ENCODE measurements at places on chromosomes 6 and 20. TPM values are rescaled to one million over a fixed set of nuclear protein-coding genes. Genes with fewer than 3 reads are reported as not detected.

- DNase-seq = no peak
Observed at GRCh38 chr6:11654876-11655275, 117.3 kb downstream of the TMEM170B start.

GRCh38 chr6:148448369-148449012, 105.9 kb downstream of the SASH1 start:
- DNase-seq = no peak

Gene ABHD16B
- total RNA-seq = not detected

DNA sequence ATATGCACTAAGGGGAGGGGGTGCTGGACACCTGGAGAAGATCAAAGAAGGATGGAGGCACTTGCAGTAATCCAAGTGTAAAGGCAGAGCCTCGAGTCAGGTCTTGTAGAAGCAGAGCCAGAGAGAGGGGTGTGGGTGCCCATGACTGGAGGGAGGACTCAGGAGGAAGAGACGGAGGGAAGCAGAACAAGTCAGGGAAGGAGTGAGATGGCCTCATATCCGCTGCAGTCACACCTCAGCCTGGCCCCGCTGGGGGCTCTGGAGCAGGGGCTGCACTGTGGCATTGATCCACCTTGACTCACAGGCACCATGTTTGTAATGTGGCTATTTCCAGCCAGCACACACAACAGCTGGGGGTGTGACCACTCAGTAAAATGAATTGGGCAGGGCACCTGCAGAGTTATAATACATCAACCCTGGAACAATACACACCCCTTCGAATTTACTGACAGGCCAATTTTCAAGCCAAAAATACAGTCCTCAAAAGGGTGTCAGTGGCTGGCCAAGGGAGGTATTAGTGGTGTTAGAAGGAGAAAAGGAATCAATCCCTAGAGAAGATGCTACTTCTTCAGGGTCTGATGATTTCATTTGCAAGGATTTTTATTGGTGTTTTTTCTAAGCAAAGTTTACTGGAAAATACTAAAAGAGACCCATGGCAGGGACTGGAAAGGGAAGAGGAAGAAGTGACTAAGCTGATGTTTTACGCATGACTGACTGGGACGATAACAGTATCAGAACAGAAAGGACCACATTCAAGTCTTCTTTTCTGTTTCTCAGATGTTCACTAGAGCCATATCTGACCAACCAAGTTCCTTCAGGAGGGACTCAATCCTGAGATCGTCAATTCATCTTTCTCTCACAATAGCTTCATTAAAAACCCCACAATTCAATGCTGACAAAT, 18.9 kb upstream of the NXT1 start:
- no peak for DNase-seq

DNA sequence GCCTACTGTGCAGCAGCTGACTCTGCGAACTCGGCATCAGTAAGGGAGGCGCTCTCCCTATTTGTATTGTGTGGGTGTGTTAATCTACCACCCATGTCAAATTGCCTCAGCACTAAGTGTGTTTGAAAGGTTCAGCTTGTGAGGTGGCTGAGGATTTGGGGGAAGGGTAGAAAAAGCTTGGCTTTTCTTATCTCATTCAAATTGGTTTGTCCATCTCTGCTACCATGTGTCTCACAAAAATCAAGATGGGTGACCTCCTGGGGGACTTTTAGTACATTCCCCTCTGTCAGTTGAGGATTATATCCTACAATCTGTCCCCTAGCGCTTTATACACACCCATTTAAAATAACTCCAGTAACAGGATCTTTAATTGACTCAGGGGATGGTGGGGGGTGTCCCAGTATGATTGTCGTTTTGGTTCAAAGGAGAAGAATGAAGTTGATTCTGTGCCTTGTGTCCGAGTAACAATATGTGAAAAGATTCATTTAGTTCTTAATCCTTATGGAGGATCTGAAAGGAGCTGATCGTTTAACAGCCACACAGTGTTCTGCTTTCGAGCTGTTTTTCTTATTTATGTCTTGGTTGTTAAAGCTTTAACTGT, 609.6 kb downstream of the PKHD1 start:
- DNase-seq = no peak

DNA sequence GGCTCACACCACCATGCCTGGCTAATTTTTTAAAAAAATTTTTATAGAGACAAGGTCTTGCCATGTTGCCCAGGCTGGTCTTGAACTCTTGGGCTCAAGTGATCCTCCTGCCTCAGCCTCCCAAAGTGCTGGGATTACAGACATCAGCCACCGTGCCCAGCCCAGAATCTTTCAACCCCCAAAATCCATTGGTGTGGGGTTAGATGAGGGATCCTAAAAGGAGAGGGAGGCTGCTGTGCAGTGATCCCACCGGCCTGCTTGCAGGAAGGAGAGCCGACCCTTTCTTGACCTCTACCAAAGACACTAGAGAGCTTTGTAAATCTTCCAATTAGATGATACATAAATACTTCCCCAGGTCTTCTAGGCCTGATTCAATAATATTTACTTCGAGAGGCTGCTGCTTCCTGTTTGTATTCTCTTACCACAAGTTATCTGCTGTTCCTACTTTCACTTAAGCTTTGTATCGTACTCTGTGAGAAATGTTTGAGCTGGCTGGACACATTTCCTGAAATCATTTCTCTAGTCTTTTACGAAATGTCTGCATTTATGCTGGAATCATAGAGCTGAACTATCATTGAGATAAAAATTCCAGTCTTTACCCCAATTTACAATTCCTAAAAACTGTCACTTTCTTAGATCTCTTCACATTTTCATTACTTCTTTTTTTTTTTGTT, 49.3 kb upstream of the IER3 start:
- no peak for DNase-seq

DNA sequence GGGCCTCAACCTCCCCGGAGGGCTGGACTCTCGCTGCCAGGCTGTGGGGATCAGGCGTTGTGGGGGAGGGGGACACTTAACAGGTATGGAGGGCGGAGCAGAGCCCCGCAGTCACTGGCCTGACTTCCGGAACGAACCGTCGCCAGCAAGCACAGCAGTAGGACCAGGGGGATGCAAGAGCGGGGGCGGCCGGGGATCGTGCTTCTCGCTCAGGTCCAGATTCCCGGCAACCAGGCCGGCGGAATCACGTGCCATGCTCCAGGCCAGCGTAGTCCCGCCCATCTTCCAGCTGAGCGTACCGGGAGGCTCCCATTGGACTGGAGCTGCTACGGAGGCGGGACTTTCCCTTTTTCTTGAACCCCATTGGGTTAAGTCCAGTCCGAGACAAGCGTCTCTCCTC, 10.0 kb upstream of the POU5F1 start:
- DNase-seq = peak; percentile 58

DNA sequence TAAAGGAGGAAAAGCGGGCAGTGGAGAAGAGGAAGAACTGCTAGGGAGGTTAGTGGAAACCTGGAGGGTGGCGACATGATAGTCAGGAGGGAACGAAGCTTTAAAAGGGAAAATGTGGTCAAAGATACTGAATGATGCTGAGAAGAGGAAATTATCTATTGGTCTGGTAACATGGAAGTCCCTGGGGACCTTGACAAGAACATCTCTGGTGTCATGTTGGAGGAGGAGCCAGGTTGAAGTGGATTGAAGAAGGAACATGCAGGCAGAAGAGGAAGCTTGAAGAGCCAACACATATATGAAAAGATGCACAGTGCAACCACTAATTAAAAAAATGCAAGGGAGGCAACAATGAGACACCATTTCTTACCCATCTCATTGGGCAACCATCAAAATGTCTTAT, 251.9 kb upstream of the RNF24 start:
- DNase-seq = no peak

Gene ORC3
- total RNA-seq = 16.7 TPM

Gene GLP1R
- not detected for total RNA-seq

Gene TRIM10
- 7.4 TPM for total RNA-seq

DNA sequence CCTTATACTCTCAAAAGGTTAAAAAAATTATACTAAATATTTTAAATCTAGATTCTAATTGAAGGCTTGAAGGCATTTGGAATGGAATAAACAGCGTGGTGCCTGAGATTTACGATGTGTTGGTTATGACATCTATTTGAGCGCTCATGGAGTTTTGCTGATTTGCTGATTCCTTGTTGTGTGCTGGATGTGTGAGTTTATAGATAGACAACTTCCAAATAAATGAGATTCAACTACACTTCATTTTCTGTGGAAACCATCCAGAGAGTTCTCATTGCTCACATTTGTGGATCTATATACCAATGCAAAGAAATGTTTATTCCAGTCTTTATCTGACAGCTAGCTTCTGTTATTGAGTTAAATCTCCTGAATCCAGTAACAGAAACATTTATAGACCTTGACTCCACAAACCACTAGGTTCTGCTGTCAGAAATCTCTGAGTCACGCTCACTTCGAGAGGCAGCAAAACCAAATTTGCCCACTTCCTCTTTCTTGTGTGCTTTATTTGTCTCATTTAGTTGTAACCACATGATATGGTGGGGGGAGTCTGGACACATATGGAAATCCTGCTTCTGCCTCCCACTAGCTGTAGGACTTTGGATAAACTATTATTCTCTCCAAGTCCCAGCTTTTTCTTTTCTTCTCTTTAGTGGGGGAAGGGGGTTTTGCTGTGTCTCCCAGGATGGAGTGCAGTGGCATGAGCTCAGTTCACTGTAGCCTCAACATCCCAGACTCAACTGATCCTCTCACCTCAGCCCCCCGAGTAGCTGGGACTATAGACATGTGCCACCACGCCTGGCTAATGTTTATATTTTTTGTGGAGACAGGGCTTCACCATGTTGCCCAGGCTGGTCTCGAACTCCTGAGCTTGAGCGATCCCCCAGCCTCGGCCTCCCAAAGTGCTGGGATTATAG, 54.5 kb downstream of the IPCEF1 start:
- DNase-seq = no peak

Gene OTOR
- total RNA-seq = not detected

Gene HTR1E
- total RNA-seq = not detected

Gene DZANK1
- total RNA-seq = 2.0 TPM
